ENCODE measurements at places on chromosomes 6 and 20.

GRCh38 chr6:159595173-159595572 lies 97.9 kb downstream of the SOD2 start:
- DNase-seq, result no peak

DNA sequence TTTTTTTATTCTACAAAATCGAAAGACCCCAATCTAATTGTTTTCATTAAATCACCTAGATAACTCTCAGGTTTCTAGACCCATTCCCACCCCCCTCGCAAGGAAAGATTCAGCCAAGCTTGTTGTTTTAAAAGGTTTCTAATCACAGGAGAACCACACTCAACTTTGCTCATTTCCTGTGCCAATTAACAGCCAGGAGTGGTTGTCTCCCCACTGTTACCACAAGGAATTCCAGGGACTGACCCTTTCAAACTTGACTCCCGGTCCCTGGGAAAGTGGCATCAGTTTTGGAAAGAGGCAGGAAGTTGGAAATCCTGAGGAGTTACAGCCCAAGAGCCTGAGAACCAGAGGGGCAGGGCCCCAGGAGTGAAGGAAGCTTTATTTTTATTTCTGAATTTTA lies 561.3 kb upstream of the JAG1 start:
- DNase-seq, result no peak

DNA sequence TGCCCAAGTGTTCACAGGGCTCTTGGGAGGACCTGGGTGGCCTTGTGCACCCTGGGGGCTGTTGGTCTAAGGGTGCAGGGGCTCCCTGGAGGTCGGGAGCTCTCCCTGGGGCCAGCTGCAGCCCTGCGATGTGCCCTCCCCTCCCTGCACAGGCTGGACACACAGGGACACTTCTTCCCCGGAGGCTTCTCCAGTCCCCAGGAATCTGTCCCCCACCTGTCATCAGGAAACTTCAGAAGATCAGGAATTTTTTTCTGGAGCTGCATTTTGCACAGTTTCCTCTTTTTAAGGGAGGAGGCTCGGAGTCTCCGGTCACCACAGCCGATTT lies 66.9 kb upstream of the BHLHE23 start:
- DNase-seq, result no peak

GRCh38 chr6:119390247-119390793 lies 40.8 kb upstream of the MAN1A1 start:
- DNase-seq, result no peak
